ENCODE measurements at places on chromosomes 2 and 18.

DNA sequence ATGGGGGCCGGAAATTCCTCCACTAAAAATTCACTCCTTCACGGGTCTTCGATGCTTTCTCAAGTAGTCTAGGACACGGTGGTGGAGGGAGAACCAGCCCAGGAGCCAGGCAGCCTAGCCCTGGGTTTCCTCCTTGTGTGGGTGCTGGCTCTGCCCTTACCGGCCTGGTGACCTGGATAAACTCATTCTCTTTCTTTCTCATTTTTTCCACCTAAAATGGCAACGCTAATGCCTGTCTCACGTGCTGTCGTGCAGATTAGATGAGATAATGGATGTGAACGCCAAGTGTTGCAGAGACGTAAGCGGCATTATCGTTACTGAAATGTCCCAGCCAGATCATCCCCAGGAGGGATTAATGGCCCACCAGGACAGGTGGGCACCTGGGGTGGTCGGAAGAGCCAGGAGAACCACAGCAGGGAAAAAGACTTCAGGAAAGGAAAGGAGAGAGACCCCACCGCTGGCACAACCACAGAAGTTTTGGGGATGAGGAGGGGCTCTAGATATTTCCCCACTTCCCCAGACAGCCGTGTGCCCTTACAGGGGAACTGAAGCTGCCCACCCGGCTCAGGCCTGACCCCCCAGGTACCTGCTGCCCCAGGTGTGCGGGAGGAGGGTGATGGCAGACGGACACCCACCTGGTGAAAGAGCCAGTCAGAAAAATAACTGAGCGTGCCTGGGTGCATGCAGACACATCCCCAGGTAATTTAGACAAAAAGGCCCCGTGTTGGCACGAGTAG lies 100.8 kb upstream of the ASAP2 start:
- DNase-seq, result no peak

- no peak for DNase-seq
Observed at GRCh38 chr2:75521225-75521872, 39.4 kb downstream of the EVA1A start.

DNA sequence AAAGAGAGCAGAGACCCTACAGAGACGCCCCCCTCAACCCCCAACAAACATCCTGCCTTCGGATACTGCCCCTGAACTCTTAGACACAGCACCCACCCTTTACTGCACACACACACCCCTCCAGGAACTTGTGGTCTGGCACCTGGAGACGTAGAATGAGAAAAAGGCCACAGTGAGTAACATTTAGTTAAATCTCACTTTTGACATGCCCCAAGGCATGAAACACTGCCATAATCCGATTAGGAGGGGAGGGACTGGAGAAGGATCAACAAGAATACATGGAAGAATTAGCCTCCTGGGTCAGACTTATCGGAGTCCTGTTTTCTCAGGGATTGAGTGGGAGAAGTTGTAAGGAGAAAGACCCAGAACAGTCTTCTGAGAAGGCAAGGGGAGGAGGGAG lies 4.1 kb downstream of the CDK5R2 start:
- DNase-seq, result no peak

DNA sequence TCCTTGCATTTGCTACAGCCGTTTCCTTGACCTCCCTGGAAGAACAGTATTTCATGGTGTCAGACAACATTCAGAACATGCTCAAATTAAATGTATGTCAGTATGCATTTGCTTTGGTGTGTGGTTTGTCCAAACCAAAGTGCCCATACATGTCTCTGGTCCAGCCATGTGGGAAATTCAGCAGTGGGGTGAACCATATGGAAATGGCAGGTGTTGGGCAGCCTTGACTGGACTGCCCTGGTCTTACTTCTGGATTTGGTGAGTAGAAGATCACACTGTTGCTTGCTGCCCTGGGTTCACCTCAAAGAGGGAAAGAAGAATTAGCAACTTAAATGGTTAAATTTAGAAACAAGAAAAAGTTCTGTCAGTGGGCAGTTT lies 84.5 kb downstream of the MSH2 start:
- no peak for DNase-seq

DNA sequence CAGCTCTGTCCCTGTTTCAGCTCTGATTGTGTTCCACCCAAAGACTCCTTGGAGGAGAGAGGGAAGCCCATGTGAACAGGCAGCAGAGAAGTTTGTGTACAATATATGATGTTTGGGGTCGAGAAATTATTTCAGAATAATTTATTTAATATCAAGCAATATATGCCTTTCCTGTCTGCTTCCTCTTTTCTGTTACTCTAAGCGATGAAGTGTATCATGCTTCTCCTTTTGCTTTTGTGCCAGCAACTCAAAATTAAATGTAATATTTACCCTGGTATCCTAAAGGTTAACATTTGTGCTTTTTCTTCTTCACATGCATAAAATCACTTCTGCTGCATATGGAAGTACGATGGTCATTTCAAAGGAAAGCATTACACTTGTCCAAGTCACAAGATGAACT lies 2.4 kb upstream of the NTSR2 start:
- DNase-seq, result no peak

DNA sequence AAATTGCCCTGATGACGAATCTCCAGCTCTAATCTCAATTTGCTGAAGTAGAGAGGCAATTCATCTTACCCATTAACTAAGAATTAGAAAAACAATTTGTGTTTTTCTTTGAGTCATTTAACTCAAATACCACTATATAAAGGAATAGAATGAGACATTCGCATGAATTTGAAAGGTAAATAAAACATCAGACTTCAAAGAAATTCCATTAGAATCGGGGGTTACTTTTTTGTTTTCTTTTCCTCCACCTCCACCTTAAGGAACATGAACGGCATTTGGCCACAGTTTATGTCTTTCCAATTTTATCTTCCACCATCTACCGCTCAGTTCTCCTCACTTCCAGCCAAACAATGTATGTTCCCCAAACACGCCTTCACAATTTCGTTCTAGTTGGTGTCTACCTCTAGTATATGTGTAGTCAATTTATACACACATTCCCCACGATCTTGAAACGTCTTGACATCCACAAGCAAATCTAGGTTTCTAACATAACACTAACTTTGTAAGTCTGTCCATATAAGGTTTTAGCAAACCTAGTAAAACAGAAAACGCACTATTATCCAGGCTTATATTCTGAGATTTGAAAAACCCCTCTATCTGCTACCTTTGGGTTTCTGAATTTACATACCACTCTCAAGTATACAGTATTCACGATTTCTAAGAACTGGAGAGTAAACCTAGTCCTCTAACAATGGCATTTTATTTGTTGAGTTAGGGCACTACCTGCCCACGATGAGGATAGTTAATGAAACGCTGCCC lies 1.2 kb upstream of the SMCHD1 start:
- no peak for DNase-seq

GRCh38 chr2:216915557-216916150 lies 55.8 kb upstream of the TNP1 start:
- no peak for DNase-seq

GRCh38 chr2:204625135-204625534 lies 79.9 kb downstream of the PARD3B start:
- DNase-seq, result no peak

GRCh38 chr2:197292619-197293018 lies 18.0 kb downstream of the ANKRD44 start:
- DNase-seq, result no peak

Measured in NCI-H1436 treated with DMSO at 0.1 percent for 48 hours (cell line).